Tibial nerve (tissue), 4 donors: ENCODE measurements at places on chromosomes 2 and 18.

- DNase-seq = no peak
Observed at GRCh38 chr2:122982936-122983335, 1042.2 kb upstream of the CNTNAP5 start.

GRCh38 chr2:65159906-65160305 lies 30.0 kb upstream of the RAB1A start:
- DNase-seq = no peak

DNA sequence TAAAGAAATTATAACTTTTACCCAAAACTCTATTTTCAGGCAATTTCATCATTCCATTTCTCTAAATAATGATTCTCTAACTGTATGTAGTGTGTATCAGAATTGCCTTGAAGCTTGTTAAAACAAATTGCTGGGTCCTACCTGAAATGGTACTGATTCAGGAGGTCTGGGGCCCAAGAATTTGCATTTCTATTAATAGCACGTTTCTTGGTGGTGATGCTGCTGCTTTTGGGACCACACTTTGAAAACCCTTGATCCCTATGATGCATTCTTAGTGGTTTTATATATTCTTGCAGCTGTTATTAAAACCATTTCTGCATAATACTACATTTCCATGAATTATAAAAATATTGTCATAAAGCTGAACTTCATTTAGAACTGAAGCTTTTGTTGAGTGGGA lies 140.7 kb downstream of the NCK2 start:
- no peak for DNase-seq

DNA sequence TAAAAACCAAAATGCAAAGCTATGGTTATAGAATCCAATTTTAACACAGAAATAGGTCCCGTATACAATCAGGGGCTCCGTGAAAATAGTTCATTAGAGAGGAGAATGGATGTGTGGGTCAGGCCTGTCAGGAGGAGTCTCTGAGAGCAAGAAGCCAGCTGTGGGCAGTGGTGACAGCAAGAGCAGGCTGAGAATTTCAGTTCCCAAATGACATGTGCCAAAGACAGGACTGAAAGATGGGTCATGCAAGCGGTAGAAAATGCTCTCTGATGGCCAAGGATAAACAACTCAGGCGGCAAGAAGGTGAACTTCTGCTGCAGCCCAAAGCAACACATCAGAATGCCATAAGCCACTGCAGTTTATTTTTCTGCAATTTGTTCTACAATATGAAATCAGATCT lies 100.4 kb downstream of the CCDC141 start:
- no peak for DNase-seq

DNA sequence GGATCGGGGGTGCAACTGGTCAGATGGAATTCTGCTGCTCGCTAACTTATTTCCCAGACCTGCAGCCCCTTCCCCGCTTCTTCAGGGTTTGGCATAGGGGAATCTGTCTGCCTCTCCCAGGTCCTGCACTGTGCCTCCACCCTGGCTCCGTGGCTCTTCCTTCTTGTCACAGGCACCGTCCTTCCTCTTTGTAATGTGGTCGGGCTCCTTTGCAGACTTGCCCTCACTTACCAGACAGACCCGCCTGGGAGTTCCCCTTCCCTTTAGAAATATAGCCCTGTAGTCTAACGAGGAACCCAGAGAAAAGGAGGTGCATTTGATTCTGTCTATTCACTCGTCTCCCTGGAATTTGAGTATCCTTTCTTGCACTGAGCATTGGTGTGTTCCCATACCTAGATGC lies 63.9 kb upstream of the PAX8 start:
- DNase-seq = peak; percentile 9

DNA sequence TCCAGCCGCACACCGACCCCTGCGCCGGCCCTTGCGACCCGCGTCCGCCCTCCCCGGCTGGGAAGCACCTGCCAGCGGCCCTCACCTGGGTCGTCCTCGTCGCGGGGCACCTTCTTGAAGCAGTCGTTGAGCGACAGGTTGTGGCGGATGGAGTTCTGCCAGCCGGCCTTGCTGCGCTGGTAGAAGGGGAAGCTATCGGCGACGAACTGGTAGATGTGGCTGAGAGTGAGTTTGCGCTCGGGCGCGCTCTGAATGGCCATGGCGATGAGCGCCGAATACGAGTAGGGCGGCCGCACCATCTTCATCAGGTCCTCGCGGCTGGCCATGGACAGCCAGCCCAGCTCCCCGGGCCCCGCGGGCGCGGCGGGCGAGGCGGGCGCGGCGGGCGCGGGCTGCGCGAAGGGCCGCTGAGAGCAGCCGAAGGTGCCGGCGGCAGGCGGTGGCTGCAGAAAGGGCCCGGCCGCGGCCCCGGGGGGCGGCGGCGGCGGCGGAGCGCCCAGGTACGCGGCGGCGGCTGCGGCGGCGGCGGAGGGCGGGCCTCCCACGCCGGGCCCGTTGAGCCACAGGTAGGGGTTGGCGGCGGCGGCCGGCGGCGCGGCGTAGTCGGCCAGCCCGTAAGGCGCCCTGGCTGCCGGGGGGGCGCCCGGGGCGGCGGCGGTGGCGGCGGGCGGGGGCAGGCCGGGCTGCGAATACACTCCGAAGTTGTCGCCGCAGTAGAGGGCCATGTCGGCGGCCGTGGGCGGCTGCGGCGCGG lies 505 bp downstream of the FOXI3 start:
- DNase-seq = no peak

DNA sequence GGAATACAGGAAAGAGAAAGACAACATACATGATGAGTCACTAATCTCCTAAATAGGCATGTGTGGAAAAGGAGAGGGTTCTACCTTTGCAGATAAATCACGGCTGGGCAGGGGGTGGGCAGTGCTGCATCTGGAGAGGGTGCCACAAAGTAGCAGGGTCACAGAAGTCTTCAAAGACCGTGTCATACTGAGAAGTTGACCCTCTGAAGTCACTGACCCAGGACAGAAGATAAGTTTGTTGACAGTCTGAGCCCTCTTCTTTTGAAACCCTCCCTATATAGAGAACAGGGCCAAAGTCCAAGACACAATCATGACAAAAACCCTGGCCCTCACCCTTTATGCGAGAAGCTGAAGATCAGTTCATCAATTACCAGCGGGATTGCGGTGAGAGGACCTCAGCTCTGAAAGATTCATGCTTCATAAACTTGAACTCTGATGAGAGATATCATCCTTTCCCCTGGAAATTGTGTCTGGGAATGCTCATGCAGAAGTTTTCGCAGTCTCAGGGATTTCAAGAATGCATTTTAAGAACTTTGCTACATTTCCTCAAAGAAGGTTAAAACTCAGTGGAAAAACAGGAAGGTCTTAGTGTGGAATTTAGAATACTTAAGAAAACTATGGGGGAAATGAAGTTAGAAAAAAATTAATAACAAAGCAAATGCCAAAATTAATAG lies 129.5 kb downstream of the FAM124B start:
- no peak for DNase-seq

DNA sequence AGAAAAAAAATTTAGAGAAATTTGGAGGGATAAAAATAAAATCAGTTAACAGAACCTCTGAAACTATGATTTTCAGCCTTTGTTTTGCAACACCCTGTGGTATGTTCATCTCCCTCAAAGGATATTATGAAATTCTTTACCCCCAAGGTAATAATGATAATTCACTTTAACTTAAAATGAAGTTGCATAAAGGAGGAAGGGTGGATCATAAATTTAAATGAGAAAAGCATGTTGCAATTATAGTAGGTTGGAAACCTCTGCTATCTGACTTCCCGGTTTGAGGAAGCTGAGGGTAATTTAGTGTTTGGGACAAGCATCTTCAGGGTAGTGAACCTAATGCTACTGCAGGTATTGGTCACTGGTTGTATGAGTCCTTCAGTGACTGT lies 102.9 kb downstream of the BABAM2 start:
- DNase-seq = no peak

DNA sequence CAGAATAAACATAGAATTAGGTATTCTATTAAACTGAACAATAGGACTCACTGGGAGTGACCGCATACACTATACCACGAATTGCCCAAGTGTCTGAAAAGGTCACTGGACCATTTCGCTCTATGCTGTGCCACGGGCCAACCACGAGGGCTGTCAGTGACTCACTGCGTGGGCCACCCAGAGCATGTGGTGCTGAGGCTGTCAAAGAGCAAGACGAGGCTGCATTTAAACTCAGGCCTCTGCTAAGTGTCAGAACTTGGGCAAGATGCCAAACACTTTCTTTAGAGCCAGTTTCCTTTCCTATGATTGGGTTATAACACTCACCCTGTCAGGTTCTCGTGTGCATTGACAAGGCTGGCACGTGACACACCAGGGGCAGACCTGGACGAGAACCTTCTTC lies 97.5 kb downstream of the SH3YL1 start:
- DNase-seq = no peak

GRCh38 chr2:101152272-101153076 lies 1.3 kb upstream of the TBC1D8 start:
- no peak for DNase-seq

- DNase-seq = no peak
Observed at GRCh38 chr2:218501665-218502064, 66.5 kb downstream of the USP37 start.

DNA sequence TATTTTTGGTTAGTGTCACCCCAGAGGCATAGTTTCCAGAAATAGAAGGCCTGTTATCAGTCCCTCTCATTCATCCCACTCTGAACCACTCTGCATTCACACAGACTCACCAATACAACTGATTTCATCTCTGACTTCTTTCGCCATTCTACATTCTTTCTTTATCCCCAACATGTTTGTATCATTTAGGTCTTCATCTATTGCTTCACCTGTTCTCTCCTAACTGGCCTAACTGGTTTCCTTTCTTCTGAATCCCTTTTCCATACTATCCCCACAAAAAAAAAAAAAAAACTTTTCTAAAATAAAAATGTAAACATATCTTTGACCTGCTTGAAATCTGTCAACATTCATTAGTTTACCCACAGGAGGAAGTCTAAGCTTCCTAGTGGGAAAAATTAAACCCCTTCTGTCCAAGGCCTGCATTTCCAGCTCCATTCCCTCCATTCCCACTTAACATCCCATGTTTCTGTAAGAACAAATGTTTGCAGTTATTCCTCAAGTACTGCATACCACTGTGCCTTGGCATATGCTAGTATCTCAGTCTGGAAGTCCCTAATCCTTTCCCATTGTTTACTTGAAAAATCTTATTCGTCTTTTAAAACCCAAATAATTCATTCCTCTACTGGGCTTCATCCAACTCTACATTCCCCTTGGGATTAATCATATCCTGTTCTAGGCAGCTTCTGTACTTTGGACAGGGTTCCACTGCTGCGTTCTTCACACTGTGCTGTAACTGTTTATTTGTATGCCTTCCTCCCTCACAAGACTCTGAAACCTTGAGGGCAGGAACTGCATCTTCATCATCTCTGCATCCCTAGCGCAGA lies 68.5 kb downstream of the FIGN start:
- no peak for DNase-seq

DNA sequence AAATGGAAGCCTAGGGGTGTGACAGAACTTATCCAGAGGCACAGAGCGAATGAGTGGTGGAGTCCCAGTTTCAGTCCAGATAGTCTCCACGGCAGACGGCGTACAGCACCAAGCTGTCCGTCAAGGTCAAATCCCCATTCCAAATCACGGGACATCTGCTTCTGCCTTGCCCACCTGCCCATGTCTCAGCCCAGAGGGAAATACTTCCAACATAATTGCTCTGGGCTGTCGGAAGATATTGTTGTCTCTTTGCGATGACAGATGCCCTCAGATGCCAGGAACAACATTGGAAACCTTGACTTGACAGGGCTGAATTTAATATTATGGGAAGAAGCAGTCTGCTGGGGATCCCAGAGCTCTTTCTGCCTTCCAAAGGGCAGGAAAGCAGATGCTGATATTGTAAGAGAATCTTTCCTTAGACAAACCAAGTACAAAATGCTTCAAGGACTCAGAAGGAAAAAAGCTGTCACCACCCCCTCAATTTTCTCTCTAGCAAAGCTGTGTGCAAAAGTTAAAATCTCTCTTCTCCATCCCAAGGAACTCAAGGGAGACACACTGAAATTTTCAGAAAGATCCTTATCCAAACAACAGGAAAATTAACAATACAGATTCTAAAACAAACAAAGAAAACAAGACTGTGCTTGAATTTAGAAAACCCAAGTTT lies 364.0 kb downstream of the LRATD1 start:
- no peak for DNase-seq

DNA sequence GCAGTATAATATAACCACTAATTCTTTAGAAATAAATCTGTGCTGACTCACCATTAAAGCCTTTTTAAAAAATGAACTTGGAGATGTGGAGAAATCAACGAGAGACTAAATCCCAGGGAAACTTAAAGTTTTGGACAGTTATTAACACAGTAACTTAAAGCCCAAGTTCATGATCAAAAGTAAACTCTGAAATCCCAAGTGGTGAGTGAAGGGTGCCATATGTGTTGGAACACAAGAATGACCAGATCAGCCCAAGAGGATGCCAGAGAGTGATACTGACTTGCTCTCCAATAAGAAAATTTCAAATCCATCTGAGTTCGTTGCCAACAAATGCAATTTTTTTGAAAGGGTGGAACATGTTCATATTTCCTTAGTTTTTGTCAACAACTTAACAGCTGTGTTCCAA lies 838.1 kb upstream of the ACVR2A start:
- no peak for DNase-seq

DNA sequence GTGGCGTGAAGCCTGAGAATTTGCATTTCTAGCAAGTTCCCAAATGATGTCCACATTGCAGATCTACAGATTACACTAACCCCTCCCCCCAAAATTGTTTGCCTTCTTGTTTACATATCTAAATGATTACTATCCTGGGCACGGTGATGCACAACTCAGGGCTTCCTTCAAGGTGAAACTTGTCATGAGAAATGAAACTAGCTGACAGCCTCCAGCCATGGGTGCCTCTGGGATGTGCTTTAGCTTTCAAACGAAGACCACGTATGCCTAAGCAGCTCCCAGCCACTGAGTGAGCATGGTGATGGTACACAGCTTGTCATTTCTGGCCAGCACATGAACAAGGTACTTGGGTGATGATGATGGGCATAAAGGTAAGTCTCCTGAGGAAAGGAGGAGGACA lies 464.8 kb upstream of the DDX18 start:
- DNase-seq = no peak
